ENCODE measurements at places on chromosomes 5 and 9.

DNA sequence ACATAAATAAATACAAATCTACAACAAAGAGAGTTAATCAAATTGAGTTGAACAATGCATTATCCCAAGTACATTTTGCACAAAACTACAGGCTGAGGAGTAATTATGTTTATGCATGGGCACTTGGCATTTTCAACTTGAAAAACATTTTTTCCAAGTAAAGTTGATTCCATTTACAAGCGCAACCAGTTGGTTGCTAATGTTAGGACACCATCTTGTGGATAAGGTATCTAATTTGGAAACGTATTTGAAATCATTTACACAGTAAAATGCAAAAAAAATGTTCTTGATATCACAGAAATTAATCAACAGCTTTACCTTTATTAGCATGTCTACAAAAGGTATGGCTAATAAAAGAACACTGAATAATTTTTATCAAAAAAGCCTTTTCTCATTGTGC is 18.8 kb downstream of the FTMT start:
- DNase-seq, result peak; percentile 18

- DNase-seq, result no peak
Observed at GRCh38 chr9:19404283-19405075, 4.3 kb upstream of the ACER2 start.

DNA sequence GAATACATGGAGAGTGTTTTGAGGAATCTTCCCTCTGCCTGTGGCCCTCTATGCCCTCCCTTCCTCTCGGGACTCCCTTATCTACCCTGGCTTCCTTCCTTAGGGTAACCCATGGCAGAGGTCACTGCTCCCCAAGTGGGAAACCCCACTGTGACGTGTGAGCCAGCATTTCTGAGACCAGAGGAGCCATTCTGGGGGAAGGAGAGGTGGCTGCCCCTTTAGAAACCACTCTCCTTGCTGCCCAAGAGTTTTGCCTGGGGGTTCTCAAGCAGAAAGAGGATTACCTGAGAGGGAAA is 23.1 kb downstream of the CCNJL start:
- no peak for DNase-seq

GRCh38 chr5:52262844-52263243 is 524.9 kb upstream of the ITGA1 start:
- DNase-seq, result no peak

DNA sequence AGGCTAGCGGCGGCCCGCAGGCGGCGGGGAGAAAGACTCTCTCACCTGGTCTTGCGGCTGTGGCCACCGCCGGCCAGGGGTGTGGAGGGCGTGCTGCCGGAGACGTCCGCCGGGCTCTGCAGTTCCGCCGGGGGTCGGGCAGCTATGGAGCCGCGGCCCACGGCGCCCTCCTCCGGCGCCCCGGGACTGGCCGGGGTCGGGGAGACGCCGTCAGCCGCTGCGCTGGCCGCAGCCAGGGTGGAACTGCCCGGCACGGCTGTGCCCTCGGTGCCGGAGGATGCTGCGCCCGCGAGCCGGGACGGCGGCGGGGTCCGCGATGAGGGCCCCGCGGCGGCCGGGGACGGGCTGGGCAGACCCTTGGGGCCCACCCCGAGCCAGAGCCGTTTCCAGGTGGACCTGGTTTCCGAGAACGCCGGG is 253 bp downstream of the SLC12A2 start:
- peak; percentile 17 for DNase-seq

GRCh38 chr5:170011751-170012150 is 31.5 kb upstream of the INSYN2B start:
- no peak for DNase-seq

- no peak for DNase-seq
Observed at GRCh38 chr5:98899456-98899855, 29.4 kb downstream of the CHD1 start.

DNA sequence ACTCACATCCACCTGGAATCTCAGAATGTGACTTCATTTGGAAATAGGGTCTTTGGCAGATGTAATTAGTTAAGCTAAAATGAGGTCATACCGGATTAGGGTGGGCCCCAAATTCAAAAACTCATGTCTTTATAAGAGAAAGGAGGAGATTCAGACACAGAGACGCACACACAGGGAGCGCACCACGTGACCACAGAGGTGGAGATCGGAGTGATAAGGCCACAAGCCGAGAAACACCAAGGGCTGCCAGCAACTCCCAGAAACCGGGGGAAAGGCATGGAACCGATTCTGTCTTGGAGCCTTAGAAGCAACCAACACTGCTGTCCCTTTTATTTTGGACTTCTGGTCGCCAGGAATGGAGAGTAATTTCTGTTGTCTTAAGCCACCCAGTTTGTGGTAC is 31.8 kb upstream of the LMX1B start:
- no peak for DNase-seq

- DNase-seq, result no peak
Observed at GRCh38 chr5:140633021-140633471, at the start of gene CD14. Gene CD14 (minus strand): TSS chr5:140633175. CDS start chr5:140633071, 104 bp downstream.

GRCh38 chr5:104345222-104346016 is 782.8 kb upstream of the NUDT12 start:
- no peak for DNase-seq

- no peak for DNase-seq
Observed at GRCh38 chr9:125966959-125967711, 220.0 kb downstream of the PBX3 start.

DNA sequence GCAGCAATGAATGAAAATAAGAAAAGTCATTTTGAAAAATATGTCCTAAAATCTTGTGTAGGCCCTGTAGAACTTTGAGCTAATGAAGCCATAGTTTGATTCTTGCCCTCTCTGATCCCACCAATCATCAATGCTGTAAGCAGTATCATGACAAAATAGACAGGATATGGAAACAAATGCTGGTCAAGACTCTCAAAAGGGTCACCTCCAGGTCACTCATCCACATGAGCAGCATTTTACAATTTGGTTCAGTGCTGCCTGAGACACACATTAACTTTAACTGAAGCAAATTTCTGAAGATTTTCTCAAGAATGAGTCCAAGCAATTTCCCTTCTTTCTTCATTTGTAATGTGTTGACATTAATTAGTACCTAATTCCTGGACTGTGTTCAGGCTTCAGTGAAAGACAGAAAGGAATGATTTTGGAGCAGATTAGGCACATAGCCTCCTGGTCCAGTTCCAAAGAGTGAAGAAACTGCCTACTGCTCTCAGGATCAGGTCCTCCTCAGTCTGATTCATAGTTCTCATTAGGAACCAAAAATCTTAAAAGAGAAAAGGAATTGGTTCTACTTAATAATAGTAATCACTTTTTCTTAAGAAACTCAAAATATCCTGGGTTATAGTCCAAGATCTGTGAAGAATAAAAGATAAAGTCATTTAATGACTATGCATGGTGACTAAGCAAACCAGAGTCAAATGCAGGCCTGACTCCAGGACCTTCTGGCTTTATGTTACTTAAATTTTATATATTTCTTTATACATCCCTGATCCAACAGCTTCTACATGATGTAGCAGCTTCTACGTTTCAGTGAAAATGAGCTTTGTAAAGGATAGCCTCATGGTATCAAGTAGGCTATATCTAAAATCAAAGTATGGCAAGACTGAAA is 192.1 kb upstream of the RGMB start:
- DNase-seq, result no peak

- DNase-seq, result no peak
Observed at GRCh38 chr5:152427721-152428120, 22.6 kb upstream of the NMUR2 start.

GRCh38 chr9:71987471-71988371 is 72.7 kb downstream of the C9orf57 start:
- no peak for DNase-seq

DNA sequence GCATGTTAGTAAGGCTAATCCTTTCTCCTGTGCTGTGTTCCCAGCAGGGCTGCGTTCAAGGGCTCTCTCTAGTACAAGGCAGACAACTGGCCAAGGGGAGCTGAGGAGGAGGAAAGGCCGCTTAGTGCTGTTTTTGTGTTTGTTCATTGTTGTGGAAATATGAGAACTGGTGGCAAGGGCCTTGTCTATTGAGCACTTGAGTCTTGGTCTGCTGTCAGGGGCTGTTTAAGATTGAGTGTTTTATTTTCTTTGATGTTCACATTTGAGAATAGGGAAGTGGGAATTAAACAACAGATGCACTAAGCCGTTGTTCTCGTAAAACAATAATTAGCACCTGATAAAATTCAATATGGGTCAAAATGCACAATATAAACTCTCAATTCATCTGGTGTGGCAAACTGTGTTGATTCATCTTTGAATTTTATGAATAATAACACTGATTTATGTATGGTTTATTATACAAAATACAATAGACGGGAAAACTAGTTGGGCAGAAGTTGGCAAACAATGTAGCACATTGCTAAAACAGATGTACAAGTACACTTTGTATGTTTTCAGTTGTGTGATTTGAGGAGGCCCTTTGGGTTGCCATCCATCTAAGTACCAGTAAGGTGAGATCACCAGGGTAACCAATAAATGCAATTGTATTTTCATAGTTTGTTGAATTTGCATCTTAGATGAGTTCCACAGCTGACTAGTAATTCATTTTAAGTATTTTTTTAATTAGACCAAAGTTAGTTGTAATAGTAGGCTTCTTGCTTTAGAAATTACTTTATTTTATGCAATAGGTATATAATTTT is 97.6 kb upstream of the GRHPR start:
- no peak for DNase-seq

- no peak for DNase-seq
Observed at GRCh38 chr9:79120941-79121340, 450.8 kb upstream of the TLE4 start.

DNA sequence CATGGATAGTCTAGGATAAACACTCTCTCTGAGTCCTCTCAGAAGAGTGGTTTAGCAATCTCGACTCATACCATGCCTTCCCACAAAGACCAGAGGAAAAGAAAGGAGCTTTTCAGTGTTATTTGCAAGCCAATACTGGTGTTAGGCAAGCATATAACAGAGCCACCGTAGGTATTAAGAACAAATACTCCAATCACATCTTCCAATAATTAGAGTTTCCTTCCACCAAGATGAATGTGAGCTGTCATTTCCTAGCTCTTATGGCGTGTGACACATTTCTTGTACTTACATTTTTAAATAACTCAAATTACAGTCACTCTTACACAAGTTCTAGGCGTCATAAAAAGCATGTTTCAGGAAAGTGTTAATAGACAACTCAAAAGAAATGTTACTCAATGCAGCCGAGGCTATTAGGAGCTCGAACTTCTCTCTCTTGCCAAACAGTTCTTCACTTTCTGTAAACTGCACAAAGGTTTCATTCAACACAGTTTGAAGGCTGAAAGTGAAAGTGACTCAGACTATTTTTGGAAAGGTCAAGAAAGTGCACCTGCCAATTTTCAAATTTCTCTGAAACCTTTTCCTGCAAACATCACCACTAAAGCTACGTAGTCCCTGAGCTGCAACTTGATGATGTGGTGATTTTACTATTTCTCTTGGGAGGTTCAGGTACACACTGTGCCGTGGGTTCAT is 153.8 kb downstream of the AUH start:
- peak; percentile 47 for DNase-seq

GRCh38 chr9:83385317-83385716 is 152.9 kb downstream of the FRMD3 start:
- peak; percentile 26 for DNase-seq

GRCh38 chr5:130335117-130335516 is 430.9 kb downstream of the CHSY3 start:
- DNase-seq, result no peak

- DNase-seq, result no peak
Observed at GRCh38 chr5:151141535-151141934, 16.0 kb downstream of the ANXA6 start.

- DNase-seq, result no peak
Observed at GRCh38 chr9:106620866-106621265, 242.1 kb upstream of the ZNF462 start.

DNA sequence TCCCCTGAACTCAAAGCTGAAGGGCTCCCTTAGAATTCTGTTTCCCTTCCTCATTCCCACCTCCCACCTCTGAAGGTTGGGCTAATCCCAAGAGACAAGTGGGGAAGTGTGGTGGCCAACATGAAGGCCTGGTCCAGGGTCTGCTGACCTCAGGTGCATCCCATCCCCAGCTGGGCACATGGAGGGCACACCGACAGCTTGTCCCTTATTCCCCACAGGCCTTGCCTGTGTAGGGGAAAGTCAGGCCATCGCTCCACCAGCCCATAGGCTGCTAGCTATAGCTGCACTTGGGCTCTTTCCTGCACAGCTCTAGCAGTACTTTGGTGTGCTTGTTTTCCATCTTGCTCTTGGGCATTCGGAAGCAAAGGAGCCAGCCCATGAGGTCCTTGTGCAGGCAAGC is 247.7 kb downstream of the CDH12 start:
- no peak for DNase-seq

GRCh38 chr5:1319436-1320256 is 24.8 kb upstream of the TERT start:
- DNase-seq, result no peak

GRCh38 chr9:37602817-37603216 is 10.4 kb upstream of the TOMM5 start:
- no peak for DNase-seq

DNA sequence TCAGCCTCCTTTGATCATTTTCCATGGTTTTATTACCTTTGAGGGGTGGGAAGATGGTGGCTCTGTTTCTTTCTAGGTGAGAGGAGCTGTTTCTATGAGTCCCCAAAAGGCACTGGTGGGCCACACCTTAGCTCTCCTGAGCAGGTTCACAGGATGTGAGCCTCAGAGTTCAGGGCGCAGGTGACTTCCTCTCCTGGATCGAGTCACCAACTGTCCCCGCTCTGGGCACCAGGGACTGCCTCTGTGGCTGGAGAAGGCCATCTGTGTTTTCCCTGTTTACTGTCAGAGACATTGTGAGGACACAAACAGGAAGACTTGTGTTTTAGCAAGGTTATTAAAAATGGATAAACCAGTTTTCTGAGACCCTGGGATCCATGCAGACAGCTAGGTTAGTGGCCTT is 68.5 kb downstream of the IL31RA start:
- DNase-seq, result no peak

- DNase-seq, result peak; percentile 62
Observed at GRCh38 chr5:53023969-53024368, 34.8 kb downstream of the ITGA2 start.

Measured in fibroblast of the conjunctiva (primary cell).